ENCODE measurements at places on chromosomes 1 and 21. TPM values are rescaled to one million over a fixed set of nuclear protein-coding genes. Genes with fewer than 3 reads are reported as not detected.

The SPTA1 gene
- not detected for total RNA-seq

The CHRM3 gene
- 0.06 TPM for total RNA-seq

The S100A9 gene
- total RNA-seq, result 1.1 TPM

The CELA2A gene
- 0.13 TPM for total RNA-seq

The SESN2 gene
- 8.1 TPM for total RNA-seq

The PIGR gene
- total RNA-seq, result not detected

The LY9 gene
- 0.06 TPM for total RNA-seq

The MYBPH gene
- not detected for total RNA-seq

The IL10RB gene
- 18.2 TPM for total RNA-seq

The DUSP23 gene
- 72.7 TPM for total RNA-seq

The OR2L5 gene
- not detected for total RNA-seq

The AADACL4 gene
- not detected for total RNA-seq

The GJA5 gene
- total RNA-seq, result 0.03 TPM

The AIRE gene
- not detected for total RNA-seq

The RHEX gene
- total RNA-seq, result not detected

All from A549 treated with CORT108297 at 1 μM for 4 hours (cell line).